Activated T-cell treated with anti-CD3 and anti-CD28 coated beads, Interleukin-2, amount 50 U/mL, for 1 hour (primary cell): ENCODE measurements at places on chromosomes 7 and 10.
A peak's percentile ranks its signal among the peaks of the same experiment; 100 is the strongest.

DNA sequence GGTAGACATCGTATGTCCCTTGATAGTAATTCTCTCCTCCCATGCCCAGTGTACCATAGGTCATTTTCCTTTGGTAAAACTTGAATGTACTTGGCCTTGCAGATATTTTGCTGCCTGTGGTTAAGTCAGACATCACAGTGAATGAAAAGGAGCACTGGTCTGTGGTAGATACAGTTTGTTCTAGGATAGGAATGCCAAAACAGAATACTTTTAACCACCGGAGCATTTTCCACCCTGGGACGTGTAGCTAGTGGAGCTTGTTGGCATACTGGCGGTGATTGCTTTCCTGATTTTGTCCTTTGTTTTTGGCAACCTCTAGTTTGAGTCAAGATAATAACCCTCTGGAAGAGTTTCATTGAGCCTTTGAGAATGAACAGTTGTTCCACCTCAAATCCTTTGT, 92.0 kb upstream of the BMPER start:
- no peak for DNase-seq

DNA sequence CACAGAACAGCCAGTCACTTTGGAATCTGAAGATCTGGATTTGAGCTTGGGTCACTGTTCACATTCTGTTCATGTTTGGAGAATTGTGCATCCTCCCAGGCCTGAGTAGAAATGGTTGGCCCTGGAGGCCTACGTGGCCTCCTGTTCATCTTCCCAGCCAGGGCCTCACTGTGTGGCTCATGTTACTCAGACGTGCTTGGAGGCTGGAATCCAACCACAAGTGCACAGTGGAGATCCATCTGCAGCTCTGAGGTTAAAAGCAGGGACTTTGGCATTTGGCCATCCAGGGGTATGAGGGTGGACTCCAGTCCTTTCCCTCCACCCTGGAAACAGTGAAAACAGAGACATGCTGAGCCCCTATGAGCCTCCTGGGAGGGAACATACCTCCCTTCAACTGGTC, 709.0 kb upstream of the IGFBP3 start:
- no peak for DNase-seq

DNA sequence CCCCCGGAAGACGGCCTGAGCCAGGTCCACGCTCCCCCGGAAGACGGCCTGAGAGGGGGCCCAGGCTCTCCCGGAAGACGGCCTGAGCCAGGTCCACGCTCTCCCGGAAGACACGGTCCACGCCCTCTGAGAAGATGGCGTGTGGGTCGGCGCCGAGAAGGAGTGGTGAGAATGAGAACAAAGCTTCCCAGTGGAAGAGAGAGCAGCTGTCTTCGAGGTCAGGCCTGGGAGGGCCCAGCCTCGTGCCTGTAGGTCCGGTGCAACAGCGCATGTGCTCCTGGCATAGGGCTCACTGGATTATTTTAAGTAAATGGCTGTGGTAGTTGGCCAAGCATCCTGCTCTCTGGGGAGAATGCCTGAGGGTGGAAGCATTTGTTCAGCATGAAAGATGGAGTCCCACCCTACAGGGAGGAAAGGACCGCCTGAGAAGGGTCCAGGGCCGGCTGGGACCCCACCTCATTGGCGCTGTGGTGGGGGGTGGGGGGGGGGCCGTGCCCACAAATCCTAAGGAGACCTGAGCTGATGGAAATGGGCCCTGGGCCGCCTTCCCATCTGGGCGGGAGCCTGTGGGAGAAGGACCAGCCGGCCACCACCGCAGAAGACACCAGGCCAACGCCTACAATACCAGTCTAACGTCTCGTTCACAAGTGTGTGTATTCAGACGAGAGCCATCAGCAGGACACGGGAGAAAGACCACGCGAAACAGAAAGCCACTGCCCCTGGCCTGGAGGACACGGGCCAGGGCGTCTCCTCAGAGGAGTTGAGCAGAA, 210.0 kb downstream of the WDR37 start:
- no peak for DNase-seq

DNA sequence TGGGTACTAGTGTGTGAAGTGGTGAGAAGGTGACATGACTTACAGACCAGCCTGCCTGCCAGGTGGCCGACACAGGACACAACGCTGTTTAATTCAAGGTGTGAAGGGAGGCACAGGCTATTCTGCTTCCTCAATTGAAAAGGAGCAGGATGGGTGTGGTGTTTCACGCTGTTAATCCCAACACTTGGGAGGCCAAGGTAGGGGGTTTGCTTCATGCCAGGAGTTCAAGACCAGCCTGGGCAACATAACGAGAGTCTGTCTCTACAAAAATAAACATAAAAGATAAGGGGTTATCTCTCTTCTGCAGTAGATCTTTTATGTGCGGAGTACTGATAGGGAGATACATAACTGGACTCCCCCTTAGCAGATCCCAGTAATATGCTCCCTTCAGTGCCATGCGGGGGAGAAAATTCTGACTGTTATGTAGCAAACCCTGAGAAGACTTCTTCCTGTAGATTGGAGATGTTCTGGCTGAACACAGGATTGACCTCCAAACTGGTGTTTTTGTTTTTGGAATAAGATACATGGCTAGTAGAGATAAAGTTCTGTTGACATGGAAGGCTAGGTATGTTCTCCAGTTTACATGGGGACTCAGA, 63.2 kb downstream of the CCNY start:
- no peak for DNase-seq

- DNase-seq: no peak
These were observed 15.6 kb downstream of the NUDT1 start for GRCh38 chr7:2257651-2258050.

DNA sequence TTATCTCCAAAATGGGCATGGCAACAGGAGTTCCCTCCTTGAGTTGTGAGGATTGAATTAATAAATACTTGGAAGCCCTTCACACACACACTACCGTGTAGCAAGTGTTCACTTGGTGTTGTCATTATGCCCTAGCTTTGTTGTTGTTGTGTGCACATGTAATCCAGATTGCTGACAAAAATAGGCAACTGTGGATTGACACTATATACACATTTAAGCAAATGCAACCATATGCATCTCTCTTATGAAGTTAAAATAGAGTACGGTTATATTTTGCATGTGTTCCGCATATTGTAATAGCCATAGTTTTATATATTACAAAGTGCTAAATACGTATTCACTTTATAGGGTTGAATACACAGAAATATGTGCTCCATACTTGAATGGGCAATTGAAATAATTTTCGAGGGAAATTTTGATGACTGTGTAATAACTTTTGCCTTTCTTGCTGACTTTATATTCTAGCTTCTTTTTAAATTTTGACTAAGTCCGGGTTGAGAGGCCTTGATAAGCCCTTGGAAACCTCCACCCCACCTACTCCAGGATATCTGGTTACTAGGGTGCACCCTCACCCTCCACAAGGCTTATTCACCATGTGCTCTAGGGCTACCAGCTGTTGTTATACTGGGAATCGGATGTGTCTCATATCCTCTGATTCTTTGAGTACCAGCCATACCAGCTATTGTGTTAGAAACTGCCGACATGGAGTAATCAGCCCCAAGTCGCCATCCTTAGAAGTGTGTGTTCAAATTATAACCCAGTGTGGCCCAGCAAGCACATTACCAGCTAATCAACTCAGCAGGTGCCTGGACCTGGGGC, 265.0 kb downstream of the CAMK1D start:
- DNase-seq: no peak

DNA sequence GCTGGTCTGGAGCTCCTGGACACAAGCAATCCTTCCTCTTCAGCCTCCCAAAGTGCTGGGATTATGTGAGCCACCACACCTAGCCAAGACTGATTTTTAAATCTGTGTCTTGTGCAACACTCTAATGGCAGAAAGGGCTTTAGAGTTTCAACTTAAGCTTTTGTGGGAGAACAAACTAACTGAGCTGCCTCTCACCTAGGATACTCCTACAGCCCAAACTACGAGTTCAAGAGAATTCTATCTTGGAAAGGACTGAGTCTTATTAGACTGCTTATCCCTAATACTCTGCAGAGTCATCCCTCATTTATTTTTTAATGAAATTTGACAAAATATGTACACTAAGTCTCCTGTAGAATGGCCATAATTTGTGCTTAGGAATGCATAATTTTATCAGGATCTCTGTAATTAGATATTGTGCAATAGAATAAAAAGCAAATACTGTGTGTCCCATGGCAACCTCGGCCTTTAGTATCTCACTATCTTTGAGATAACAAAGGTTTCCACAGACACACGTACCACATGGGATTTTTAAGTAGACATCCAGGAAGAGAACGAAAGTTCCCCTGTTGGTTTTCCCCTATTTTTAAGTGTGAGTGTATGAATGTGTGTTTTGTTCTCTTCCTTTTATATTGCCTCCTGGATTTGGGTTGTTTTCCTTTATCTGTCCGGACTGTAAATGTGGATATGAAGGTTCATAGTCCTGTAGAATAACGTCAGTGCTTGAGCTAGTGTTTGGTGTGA, 199.4 kb upstream of the TCF7L2 start:
- DNase-seq: no peak

DNA sequence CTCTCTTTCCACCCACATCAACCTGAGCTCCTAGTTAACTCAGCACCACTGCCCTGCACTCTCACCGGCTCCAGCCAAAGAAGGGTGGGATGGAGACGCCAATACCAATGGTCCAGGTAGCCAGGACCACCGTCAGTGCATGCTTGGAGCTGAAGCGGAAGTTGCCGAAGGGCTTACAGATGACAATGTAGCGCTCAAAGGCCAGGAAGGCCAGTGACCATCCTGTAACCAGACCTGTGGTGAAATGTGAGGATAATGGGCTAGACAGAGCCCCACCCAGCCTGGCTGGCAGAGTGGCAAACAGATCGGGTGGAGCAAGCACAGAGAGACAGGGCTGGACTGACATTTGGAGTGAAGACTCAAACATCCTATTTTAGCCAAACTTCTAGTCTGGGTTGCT, 673 bp downstream of the OPN1SW start:
- DNase-seq: no peak

DNA sequence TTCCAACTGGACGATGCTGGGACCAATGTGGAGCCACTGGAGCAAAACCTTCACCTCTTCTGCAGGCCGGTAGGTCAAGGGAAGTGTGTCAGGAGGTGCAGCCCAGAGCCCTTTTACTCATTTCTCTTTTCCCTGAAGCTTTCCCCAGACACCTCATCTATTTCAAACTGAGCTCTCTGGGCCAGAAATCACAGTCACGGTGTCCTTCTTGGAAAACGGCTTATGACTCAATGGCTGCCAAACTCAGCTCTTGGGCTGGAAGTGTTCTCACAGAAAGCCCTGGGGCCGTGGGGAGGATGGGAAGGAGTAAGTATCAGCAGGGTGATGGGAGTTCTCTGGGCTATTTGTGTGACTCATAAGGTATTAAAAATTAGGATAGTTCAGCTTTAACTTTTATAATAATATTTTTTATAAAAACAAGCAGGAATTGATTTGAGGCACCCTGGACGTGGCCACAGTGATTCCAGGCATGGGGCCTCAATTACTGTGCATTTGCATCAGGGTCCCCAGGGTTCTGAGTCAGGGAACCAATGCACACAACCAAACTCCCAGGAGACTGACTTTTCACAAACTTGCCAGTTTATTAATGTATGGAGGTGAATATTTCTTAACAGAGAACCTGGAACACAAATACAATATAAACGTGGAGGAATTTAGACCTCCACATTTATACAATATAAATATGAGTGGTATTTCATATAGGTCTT, 187.4 kb upstream of the TMEM72 start:
- DNase-seq: no peak

GRCh38 chr10:75402486-75403143, 1.1 kb upstream of the ZNF503 start:
- DNase-seq: no peak

DNA sequence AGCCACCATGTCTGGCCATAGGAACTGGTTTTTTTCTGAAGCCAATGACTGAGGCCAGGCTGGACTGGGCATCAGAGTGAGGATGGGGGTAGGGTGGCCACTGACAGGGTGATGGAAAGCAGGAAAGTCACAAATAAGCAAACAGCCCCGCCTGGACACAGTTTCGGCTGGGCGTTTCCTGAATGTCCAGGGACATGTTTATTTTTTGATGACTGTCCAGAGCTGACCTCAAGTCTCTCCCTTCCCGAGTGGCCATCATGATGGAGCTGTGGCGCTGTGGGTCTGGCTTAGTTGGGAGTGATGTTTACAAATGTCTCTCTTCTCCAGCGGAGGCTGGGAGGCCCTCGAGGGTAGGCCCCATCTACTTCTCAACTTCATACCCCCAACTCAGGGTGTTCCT, 37.1 kb upstream of the COMTD1 start:
- DNase-seq: no peak

GRCh38 chr7:32336726-32337125, 153.5 kb downstream of the LSM5 start:
- DNase-seq: no peak

GRCh38 chr7:75813084-75813483, 522 bp downstream of the CCL24 start:
- no peak for DNase-seq

DNA sequence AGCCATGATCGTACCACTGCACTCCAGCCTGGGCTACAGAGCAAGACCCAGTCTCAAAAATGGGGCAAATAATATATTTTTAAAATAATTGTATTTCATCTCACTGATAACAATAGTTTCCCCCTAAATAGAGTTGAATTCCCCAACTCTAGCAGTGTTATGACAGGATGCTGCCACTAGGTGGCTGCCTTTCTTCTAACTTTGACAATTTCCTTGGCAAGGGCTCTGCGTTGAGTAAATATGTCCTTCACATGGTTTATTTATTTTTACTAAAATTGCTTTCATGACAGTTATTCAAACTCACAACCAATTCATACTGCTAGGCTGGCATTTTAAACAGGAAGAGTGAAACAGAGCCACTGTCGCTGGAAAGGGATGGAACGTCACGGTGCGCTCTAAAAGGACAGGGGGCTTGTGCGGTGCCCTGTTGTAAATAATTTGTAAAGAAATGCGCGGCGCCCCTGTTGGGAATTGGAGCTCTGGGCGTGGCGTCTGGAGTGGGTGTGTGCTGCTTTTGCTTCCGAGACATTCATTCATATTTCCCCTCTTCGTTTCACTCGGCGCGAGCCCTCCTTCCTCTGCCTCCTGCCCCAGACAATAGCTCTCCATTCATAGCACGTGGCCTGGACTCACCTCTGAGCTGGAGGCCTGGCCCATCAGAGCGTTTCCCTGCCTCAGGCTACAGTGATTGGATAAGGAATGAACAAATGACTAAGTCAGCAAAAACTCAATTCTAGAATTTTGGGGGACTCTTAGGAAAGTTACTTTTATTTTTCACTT, 20.5 kb upstream of the PITRM1 start:
- peak; percentile 37 for DNase-seq

DNA sequence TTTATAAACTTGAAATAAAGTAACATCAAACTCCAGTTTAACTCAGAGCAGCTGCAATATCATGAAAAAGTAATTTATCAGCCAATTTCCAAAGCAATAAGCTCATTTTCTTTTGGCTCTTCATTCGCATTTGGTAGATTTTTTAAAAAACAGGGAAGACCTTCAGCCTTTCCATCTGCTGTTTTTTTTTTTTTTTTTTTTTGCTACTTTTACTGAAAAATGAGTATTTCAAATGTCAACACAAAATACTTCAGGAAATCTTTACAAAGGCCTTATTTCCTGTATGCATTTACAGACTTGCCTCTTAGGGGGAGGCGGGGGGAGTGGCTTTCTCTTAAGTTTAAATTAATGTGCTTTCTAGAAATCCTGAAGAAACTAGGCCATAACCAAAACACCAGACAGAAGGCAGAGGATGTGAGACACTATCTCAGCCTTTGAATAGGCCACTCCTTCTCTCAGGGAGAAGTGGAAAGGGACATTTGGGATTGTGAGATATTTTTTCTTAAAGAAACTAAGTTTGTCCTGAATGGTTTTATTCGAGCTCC, 91.8 kb downstream of the COL28A1 start:
- DNase-seq: no peak
